ACHN (cell line): ENCODE measurements at places on chromosomes 4 and X.

DNA sequence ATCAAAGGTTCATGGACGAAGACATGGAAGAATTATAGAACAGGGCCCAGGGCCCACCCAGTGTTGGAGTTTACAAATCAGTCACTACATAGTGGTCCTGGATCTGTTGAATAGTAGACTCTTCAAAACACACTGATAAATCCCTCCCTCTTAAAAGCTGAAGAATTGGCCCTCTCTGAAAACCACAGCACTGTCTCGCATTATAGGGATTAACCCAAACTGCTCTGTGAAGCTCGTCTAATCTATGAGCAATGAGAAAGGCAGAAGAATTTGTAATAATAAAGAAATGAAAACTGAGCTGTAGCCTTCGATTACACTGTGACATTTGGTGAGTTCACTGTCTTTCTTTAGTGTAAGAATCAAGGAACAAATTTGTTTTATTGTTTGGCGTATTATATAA lies 92.5 kb upstream of the ZFP42 start:
- no peak for DNase-seq

DNA sequence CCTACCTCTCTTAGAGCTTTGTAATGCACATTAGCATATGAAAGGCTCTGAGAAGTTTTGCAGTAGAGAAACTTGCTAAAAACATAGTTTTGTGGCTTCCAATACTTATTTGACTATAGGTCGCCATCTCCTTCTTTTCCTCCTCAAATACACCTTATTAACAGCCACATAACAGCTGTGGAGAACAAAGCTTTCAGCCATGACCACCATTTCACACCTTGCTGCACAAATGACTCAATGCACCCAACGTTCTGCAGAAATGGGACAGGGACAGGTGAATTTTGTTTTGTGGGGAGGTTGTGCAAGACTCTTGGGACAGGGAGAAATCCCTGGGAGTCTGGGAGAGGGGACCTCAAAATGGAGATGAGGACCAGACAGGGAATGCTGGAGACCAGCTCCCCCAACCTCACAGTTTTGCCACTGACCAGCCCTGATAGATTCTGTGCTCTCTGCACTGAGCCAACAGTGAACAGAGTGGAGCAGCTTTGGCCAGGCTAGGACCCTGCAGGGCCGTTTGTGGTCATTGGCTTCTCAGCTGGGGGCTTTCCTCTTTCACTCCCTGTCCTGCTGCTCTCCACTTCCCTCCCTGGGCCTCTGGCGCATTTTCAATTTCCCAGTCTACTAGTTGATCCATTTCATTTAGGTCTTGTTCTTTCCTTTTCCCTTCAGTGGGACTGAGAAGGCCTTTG lies 16.6 kb downstream of the FRMPD3 start:
- no peak for DNase-seq

- no peak for DNase-seq
These were observed 213.7 kb upstream of the ZIC3 start for GRCh38 chrX:137352101-137352660.

GRCh38 chr4:114226968-114227760 lies 247.7 kb upstream of the ARSJ start:
- DNase-seq = no peak

DNA sequence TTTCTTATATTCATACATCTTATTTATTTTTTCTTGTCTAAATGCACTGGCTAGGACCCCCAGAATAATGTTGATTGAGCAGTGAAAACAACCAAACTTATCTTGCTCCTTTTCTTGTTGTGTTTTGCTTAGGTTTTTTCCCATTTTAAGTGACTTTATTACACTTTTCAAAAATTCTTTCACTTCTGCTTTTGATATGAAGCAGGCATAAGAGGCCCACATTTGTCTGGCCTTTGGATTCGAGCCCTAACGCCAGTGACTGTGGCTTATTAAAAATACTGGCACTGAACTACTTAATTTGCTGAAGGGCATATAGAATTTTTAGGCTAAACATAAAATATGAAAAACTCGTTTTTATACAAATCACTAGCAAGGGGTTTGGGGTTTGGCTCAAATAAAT lies 197.0 kb downstream of the ASB9 start:
- no peak for DNase-seq

DNA sequence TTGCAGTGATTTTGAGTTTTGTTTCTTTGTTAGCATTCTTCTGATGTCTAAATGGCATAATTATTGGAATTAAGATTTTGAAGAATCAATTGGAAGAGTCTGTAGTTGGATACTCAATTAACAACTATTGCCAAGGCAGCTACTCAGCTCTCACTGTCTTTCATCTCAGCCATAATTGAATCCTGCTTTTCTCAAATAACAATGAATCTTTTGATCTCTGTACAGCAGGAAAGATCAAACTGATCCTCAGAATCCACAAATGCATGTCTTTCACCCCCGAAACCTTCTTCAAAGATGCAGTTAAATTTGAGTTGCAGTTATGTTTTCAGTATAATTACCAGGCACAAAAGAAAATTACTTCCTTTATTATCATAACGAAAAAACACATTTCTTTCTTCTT lies 86.2 kb downstream of the MAD2L1 start:
- DNase-seq = no peak

GRCh38 chrX:133630362-133630761 lies 215.1 kb upstream of the GPC4 start:
- no peak for DNase-seq

DNA sequence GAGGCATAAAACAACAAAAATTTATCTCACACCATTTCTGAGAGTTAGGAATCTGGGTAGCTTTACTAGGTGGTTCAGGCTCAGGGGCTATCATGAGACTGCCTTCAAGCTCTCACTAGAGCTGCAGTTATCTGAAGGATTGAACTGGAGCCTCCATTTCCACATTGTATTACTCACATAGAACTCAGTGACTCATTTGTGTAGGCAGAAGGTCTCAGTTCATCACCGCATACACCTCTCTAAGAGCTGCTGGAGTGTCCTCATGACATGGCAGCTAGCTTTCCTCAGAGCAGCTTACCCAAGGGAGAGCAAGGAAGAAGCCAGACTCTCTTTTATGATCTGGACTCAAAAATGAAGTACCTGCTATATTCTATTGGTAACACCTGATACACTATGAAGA lies 389.2 kb downstream of the IQCM start:
- DNase-seq = no peak

DNA sequence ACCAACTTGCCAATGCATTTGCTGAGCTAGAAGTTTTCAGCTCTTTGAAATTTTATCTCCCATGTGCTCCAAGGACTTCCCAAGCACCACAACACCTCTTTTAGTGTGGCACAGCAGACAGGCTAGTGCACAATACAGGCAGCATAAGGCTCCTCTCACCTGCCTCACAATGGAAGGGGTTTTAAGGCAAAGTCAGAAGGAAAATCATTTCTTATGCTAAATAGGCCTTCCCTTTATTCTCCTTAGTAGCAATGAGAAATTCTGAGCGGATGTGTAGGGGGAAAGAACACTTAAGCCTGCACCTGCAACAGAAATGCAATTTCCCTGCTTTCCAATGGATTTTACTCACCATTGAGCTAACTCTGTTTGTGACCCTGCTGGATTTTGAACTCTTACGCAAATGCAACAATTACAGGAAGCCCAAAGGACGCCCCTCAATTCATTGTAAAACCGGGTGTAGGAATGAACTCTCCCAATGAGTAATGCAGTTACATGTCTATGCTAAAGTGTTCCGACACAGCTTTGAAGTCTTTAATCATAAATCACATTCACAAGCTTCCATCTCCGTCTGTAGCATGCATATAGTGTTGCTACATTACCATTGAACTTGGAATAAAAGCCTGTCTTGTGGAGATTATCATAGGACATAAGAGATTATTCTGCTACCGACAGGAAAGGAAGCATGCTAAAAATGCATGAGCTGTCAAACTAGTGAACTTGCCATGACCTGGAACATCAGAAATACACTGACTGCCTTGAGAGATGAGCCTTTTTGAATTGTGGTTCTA lies 1084.9 kb downstream of the RPA4 start:
- DNase-seq = no peak

GRCh38 chr4:95838192-95838591 lies 1.7 kb upstream of the PDHA2 start:
- no peak for DNase-seq

DNA sequence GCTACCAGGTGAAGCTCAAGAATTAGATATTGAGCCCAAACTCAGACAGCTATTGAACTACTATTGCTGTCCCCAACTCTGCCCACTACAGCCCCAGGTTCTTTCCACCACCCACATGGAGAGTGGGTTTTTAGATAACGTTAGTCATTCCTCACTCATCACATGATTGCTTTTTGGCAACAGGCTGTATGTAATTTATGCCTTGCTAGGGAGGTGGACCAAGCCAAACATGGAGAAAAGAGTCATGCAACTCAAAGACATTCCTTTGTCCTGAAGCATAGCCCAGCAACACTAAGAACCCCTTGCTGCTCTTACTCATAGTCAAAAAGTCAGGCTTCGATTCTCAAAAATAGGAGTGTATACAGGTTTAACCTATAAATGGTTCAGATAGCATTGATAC lies 275.9 kb upstream of the VCX3A start:
- no peak for DNase-seq

- no peak for DNase-seq
These were observed 44.6 kb upstream of the VEGFC start for GRCh38 chr4:176837169-176837895.

- DNase-seq = no peak
These were observed 83.1 kb downstream of the GRIA3 start for GRCh38 chrX:123267220-123267619.

GRCh38 chr4:23476515-23477090 lies 413.2 kb downstream of the PPARGC1A start:
- no peak for DNase-seq

- DNase-seq = no peak
These were observed 31.6 kb downstream of the UGDH start for GRCh38 chr4:39495446-39496213.

DNA sequence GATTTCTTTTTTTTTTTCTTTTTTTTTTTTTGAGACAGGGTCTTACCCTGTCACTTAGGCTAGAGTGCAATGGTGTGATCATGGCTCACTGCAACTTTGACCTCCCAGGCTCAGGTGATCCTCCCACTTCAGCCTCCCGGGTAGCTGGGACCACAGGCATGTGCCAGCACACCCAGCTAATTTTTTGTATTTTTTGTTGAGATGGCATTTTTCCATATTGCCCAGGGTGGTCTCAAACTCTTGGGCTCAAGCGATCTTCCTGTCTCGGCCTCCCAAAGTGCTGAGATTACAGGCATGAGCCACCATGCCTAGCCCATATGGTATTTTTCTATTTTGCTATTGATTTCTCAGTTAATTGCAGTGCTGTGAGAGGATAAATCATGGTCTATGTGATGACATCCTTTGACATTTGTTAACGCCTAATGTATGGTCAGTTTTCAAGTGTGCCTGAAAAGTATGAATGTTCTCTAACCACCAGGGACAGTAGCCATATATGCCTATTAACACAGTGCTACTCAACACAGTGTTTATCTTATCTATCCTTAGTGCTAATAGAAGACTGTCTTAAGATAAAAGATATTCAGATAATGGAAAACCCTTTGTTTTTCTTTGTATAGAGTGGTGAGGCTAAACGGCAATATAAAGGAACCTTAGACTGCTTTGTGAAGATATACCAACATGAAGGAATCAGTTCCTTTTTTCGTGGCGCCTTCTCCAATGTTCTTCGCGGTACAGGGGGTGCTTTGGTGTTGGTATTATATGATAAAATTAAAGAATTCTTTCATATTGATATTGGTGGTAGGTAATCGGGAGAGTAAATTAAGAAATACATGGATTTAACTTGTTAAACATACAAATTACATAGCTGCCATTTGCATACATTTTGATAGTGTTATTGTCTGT lies 9.1 kb upstream of the HSPA4L start:
- DNase-seq = no peak

- DNase-seq = no peak
These were observed at the start of gene TASL for GRCh38 chrX:30577362-30577991. Gene TASL, minus strand, starts transcription at chrX:30577766. Its CDS starts 17,411 bp downstream, at chrX:30560355.

DNA sequence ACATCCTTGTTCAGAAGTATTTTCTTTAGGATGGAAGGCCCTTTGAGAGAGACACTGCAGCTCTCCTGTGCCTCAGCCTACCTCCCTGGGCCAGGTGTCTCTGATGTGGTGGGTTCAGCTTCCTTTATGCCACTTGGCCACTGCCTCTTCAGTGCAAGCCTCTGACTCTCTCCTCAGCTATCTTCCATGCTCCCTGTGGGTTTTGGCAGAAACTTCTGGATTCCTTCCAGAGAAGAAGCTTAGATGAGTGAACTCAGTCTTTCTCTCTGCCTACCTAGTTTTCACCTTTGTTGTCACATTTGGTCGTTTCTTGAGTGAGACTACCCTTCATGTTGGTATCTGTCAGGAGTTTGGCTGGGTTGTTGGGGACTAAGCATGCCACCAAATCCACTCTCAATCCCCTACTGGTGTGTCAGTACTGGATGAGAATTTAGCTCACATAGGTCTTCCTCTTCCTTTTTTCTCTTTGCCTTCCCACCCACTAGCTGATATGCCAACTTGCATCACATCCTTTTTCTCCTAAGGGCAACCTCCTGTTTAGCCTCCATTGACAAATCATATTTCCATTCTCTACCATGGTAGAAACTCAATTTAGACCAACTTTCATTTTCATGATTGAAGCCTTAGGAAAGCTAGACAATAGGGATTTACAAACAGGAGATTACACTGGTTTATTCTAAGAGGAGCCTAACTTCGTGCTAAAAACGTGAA lies 32.0 kb downstream of the IL15 start:
- no peak for DNase-seq

- peak; percentile 8 for DNase-seq
These were observed 1.1 kb downstream of the XIAP start for GRCh38 chrX:123860983-123861382.

- no peak for DNase-seq
These were observed 790.0 kb downstream of the PCDH18 start for GRCh38 chr4:136742333-136742732.

GRCh38 chr4:92735025-92735665 lies 431.4 kb downstream of the GRID2 start:
- DNase-seq = no peak

DNA sequence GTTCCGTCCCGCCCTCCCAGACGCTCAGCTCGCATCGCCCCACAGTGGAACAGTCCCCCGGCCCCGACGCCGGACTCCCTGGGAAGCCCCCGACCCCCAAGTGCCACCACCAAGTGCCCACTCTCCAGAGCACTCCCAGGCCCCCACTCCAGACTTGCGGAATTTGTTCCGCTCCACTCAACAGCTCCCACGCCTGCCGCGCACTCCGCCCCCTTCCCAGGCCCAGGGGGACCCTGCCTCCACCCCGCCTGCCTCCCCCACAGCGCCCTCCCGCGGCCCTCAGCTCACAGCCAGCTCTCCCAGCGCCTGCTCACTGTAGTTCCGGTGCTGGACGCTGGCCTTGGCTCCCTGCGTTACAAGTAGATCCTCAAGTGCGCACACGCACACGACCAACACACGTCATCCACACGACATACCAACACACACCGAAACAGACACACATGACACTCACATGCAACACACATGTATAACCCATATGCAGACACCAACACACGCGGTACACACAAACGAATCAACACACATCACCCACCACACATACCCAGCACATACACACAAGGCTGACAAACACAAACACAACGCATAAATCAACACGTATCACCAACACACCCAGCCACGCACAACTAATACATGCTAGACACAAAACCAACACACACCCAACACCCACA lies 8.0 kb downstream of the MSX1 start:
- DNase-seq = no peak
